ENCODE measurements at places on chromosomes 2 and 18.

- DNase-seq = no peak
Observed at GRCh38 chr2:201962774-201963562, 70.7 kb upstream of the FZD7 start.

DNA sequence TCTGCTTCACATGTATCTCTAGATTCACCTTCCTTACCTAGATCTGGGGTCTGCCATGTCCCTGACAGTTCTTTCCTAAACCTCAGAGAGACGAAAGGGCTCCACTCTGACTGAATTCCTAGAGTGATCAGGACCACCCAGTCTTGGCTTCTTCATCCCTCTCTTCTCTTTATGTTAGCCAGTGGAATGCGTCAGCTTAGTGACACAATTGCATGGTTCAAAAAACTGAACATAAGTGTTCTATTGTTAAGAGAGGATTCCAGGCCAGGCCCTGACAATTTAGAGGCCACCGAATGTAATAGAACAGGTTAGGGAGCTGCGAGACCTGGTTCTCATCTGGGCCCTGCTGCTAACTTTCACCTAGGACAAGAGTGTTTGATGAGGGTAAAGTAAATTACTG, 10.0 kb downstream of the PRELID3A start:
- no peak for DNase-seq

GRCh38 chr2:165162466-165162865, 41.4 kb downstream of the SCN3A start:
- DNase-seq = no peak

GRCh38 chr2:9800639-9800974, 42.7 kb upstream of the TAF1B start:
- DNase-seq = no peak
